ENCODE measurements at places on chromosomes 6 and 20. TPM values are rescaled to one million over a fixed set of nuclear protein-coding genes. Genes with fewer than 3 reads are reported as not detected.
A peak's percentile ranks its signal among the peaks of the same experiment; 100 is the strongest.

KCNK16 gene
- total RNA-seq: not detected

LY6G5B gene
- 4.1 TPM for total RNA-seq

TSBP1 gene
- not detected for total RNA-seq

CLIC5 gene
- total RNA-seq: not detected

NR2E1 gene
- not detected for total RNA-seq

DNA sequence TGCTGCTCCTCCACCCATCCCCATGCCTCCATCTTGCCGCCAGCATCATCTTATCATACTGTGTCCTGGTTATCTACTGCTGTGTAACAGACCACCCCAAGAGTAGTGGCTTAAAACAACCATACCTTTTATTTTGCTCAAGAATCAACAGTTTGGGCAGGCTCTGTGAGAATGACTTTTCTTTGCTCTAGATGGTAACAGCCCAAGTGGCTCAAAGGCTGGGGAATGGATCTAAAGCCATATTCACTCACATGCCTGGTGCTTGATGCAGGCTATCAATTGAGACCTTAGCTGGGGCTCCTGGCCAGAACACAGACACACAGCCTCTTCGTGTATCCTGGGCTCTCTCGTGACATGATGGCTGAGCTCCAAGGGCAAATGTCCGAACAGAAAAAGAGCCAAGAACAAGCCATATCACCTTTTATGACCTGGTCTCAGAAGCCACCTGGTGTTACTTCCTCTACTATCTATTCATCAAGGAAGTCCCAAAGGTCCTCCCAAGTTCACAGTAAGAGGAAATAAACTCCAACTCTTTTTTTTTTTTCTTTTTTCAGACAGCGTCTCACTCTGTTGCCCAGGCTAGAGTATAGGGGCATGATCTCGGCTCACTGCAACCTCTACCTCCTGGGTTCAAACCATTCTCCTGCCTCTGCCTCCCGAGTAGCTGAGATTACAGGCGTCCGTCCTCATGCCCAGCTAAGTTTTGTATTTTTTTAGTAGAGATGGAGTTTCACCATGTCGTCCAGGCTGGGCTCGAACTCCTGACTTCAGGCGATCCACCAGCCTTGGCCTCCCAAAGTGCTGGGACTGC, 159.3 kb upstream of the JARID2 start:
- no peaks in the 10 kb centered on the region for H3K36me3 ChIP-seq
- DNase-seq: no peak
- H3K27ac ChIP-seq: no peak overlapping the region
- no peaks in the 10 kb centered on the region for H3K27me3 ChIP-seq

- no peak for DNase-seq
- H3K27ac ChIP-seq: peak overlapping the region; percentile 59
- no peak overlapping the region for H3K4me3 ChIP-seq
- peaks cover 79% of the 10 kb centered on the region for H3K36me3 ChIP-seq
- peaks cover 64% of the 10 kb centered on the region for H3K4me1 ChIP-seq
These were observed 8.5 kb downstream of the TNFAIP3 start for GRCh38 chr6:137875606-137876005.

- H3K4me1 ChIP-seq: no peaks in the 10 kb centered on the region
- H3K36me3 ChIP-seq: no peaks in the 10 kb centered on the region
- DNase-seq: no peak
- no peak overlapping the region for H3K4me3 ChIP-seq
- H3K27me3 ChIP-seq: no peaks in the 10 kb centered on the region
These were observed 28.0 kb downstream of the FRMD1 start for GRCh38 chr6:168050881-168051586.

DNA sequence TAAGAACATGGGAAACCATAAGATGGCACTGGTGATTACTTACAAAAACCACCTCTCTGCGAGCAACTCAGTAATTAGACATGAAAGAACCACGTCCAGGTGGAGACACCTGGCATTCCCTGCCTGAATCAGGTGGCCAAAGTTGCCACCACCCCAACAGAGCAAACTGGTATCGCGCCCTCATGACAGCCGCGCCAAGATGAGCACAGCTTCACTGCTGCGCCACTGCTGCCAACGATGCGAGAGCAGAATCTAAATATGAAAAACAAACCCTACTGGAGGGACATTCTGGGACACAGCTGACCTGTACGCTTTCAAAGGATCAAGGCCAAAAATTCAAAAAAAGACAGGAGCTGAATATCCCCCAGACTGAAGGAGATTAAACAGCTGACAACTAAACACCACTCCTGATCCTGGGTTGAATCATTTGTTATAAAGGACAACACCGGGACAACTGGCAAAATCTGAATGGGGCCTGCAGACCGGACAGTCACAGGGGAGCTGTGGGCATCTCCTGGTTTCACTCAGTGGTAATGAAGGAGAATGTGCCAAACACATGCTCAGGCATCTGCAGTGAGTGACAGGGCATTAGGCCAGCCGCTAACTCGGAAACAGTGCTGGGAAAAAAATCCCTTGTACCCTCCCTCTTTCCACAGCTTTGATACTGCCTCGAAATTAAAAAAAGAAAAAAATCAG, 17.4 kb downstream of the CST7 start:
- H3K4me3 ChIP-seq: no peak overlapping the region
- no peak for DNase-seq
- peaks cover 56% of the 10 kb centered on the region for H3K36me3 ChIP-seq
- no peak overlapping the region for H3K27ac ChIP-seq

GRCh38 chr20:9789131-9789530, 49.7 kb downstream of the PAK5 start:
- no peaks in the 10 kb centered on the region for H3K27me3 ChIP-seq
- H3K4me3 ChIP-seq: no peak overlapping the region
- DNase-seq: no peak
- H3K4me1 ChIP-seq: no peaks in the 10 kb centered on the region
- no peak overlapping the region for H3K27ac ChIP-seq
- no peaks in the 10 kb centered on the region for H3K36me3 ChIP-seq

DNA sequence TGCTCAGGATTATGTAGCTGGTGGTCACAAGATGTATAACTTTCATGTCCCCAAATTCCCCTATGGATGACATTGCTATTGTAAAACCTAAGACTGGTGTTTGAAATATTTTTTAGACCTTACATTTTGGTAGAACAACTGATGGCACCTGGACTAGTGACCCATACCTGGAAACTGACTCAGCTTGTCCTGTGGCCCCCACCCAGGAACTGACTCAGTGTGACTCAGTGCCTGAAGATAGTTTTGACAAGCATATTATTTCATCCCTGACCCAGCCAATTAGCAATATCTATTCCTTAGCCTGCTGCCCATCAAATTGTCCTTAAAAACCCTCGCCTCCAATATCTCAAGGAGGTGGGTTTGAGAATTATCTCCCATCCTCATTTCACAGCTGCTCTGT, 90.9 kb upstream of the GRIK2 start:
- DNase-seq: no peak
- no peak overlapping the region for H3K27ac ChIP-seq
- no peaks in the 10 kb centered on the region for H3K27me3 ChIP-seq
- H3K36me3 ChIP-seq: no peaks in the 10 kb centered on the region
- no peak overlapping the region for H3K4me3 ChIP-seq
- H3K4me1 ChIP-seq: no peaks in the 10 kb centered on the region

DNA sequence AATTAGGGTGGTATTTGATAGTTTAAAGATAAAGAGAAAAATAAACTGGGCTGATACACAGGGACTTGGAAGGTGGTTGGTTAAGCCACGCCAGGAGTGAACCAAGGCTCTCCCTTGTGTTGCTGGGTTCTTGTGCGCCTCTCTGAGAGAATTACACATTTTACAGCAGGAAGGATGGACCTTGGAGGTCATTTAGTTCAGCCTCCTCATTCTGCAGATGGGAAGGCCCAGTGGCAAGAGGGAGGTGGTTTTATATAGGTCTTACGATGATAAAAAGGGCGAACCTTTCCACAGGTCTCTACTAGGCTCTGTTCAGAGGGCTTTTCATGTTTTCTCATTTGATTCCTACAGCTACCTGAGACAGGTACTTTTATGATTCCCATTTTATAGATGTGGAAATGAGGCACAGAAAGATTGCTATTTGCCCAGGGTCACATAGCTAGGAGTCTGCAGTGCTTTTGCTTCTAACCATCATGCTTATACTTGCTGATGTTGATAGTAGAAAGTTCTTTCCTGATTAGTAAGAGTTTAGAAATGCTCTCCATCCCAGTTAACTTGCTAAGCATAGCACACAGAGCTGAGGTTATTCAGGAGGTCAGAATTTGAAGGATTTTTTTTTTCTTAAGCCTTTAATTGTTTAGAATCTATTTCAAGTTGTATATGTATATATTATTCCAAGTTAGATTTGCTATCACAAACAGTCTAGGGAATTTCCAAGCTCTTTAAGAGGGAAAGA, 12.8 kb downstream of the HIVEP1 start:
- peak; percentile 45 for DNase-seq
- H3K27ac ChIP-seq: peak overlapping the region; percentile 51
- no peaks in the 10 kb centered on the region for H3K27me3 ChIP-seq

DNA sequence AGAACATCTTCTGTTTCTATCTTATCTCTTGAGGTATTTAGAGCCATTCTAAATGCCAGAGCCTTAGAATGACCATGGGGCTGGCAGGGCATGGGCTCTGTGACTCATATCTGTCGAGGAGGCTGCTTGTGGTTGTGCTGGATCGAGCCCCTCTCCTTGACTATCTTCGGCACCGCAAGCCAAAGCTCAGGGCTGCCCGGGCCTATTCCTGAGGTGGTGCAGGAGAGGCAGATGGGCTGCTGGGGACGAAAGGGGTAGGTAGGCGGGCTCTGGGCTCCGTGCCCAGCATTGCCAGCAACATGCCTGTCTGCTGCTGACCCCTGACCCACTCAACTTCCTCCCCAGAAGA, 89.9 kb downstream of the NOL4L start:
- H3K27ac ChIP-seq: no peak overlapping the region
- no peak overlapping the region for H3K4me3 ChIP-seq
- H3K4me1 ChIP-seq: peaks cover 6% of the 10 kb centered on the region
- H3K36me3 ChIP-seq: no peaks in the 10 kb centered on the region
- H3K27me3 ChIP-seq: peaks cover 5% of the 10 kb centered on the region

GRCh38 chr6:133467231-133467981, 226.2 kb downstream of the EYA4 start:
- no peak overlapping the region for H3K27ac ChIP-seq
- no peaks in the 10 kb centered on the region for H3K36me3 ChIP-seq
- H3K4me1 ChIP-seq: no peaks in the 10 kb centered on the region
- no peaks in the 10 kb centered on the region for H3K27me3 ChIP-seq
- no peak for DNase-seq

DNA sequence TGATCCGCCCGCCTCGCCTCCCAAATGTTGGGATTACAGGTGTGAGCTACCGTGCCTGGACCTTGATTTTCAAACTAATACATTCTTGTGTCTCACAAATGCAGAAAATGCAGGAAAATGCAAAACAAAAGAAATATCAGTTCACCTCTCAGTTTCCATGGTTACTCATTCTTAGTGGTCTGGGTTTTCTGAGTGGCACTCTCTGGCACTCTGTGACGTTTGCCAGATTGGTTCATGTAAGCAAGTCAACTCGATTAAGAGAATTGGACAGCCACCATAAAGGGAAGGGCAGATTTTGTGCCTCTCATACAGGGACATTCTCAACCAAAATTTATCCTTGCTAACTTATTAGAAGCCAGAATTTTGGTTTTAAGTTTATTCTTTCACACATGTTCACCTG, 8.6 kb downstream of the CMTR1 start:
- H3K36me3 ChIP-seq: peaks cover 40% of the 10 kb centered on the region
- H3K27ac ChIP-seq: peak overlapping the region; percentile 8
- H3K4me1 ChIP-seq: peaks cover 3% of the 10 kb centered on the region
- DNase-seq: no peak
- no peak overlapping the region for H3K4me3 ChIP-seq

DNA sequence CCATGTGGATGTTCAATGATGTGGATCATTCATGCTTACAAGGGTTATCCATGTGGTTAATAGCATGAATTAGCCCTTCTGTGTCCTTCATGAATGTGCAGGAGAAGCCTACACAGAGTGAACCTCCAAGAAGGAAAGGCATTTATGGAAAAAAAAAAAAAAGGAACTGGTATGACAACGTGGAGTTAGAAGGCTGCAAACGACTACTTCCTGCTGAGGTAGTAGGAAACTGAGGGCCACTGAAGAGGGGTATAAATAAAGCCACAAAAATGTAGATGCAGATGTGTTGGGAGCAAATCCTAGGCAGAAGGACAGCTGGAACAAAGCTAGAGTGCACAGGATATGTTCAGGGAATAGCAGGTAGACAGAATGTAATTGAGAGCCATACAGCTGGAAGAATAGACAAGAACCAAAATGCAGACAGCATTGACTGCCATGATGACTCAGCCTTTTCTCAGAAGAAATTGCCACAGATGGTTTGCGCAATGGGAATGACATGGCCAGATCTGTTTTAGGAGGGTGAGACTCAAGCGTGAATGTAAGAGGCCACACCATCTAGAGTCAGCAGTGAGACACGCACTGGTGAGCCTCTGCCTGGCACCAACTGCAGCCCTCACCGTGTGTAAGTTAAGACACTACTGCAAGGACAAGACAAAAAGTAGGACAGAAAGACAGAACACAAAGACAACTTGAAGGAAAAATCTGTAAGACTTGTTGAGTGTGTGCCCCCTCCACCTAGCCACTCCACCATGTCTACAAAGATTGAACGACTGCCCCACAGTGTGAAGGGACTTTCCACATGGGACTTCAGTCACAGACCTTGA, 79.8 kb downstream of the KIF13A start:
- no peaks in the 10 kb centered on the region for H3K36me3 ChIP-seq
- H3K27ac ChIP-seq: peak overlapping the region; percentile 95
- peaks cover 59% of the 10 kb centered on the region for H3K4me1 ChIP-seq
- peak; percentile 69 for DNase-seq
- no peaks in the 10 kb centered on the region for H3K27me3 ChIP-seq

- H3K27me3 ChIP-seq: no peaks in the 10 kb centered on the region
- H3K4me3 ChIP-seq: no peak overlapping the region
- no peaks in the 10 kb centered on the region for H3K36me3 ChIP-seq
- H3K27ac ChIP-seq: no peak overlapping the region
- H3K4me1 ChIP-seq: no peaks in the 10 kb centered on the region
- no peak for DNase-seq
These were observed 128.5 kb downstream of the LAMP5 start for GRCh38 chr20:9642882-9643281.

GRCh38 chr6:13181393-13181792, 146.9 kb downstream of the TBC1D7 start:
- H3K27me3 ChIP-seq: no peaks in the 10 kb centered on the region
- H3K36me3 ChIP-seq: no peaks in the 10 kb centered on the region
- H3K4me3 ChIP-seq: no peak overlapping the region
- no peak overlapping the region for H3K27ac ChIP-seq
- DNase-seq: no peak

GRCh38 chr6:31057426-31058003, 47.2 kb downstream of the MUC22 start:
- peak overlapping the region; percentile 6 for H3K27ac ChIP-seq
- H3K4me1 ChIP-seq: peaks cover 16% of the 10 kb centered on the region
- H3K36me3 ChIP-seq: no peaks in the 10 kb centered on the region
- no peak overlapping the region for H3K4me3 ChIP-seq

- no peak for DNase-seq
- no peaks in the 10 kb centered on the region for H3K4me1 ChIP-seq
- no peaks in the 10 kb centered on the region for H3K36me3 ChIP-seq
- H3K27ac ChIP-seq: no peak overlapping the region
- no peak overlapping the region for H3K4me3 ChIP-seq
These were observed 581.6 kb upstream of the FLRT3 start for GRCh38 chr20:14918976-14919375.

Data from osteoblast (primary cell).